Aorta (tissue), 5 donors: ENCODE measurements at places on chromosomes 2 and 18. TPM values are rescaled to one million over a fixed set of nuclear protein-coding genes. Genes with fewer than 3 reads are reported as not detected.
A peak's percentile ranks its signal among the peaks of the same experiment; 100 is the strongest.

DNA sequence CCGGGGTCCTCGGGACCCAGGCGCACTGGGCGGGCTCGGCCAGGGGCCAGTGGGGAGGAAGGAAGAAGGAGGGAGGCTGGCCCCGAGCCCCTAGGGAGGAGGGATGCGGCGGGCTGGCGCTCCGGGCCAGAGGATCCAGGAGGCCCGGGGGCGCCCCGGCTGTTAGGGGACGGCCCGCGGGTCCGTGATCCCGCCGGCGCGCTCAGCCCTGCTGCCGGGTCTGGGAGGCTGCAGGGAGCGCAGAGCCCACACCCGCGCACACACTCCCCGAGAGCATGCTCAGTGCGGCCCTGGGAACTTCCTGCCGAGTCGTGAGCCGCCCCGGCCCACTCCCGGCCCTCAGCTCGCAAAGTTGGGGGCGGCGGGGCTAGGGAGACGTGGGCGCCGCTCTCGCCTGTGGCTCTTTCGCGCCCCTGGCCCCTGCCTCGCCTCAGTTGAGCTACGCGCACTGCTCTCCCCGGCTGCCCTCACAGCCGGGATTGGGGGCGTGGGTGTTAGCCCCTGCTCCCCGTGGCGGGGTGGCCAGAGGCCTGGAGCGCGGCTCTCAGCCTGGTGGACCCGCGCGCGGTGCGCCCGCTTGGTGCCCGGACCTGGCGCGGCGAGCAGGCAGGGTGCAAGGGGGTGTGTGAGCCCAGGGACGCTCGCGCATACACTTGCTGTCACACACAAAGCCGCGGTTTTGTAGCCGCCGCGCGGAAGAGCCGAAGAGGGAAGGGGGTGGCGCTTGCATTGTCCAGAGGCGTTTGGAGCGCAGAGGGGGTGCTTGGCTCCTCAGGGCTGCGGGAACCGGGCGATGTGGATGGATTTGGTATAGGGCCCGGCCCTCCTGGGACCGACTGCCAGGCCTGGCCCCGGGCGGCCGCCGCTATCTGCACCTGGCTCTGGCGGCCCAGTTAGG, 132.9 kb upstream of the MGAT5 start:
- H3K4me1 ChIP-seq: peaks cover 3% of the 10 kb centered on the region
- H3K4me3 ChIP-seq: peak overlapping the region; percentile 68

GRCh38 chr2:234373481-234374149, 123.3 kb downstream of the ARL4C start:
- DNase-seq: no peak
- H3K4me3 ChIP-seq: no peak overlapping the region
- no peaks in the 10 kb centered on the region for H3K4me1 ChIP-seq
- no peaks in the 10 kb centered on the region for H3K27me3 ChIP-seq
- no peak overlapping the region for H3K27ac ChIP-seq

GRCh38 chr2:128605421-128605820, 286.8 kb upstream of the HS6ST1 start:
- H3K27ac ChIP-seq: no peak overlapping the region
- H3K36me3 ChIP-seq: no peaks in the 10 kb centered on the region
- no peak overlapping the region for H3K4me3 ChIP-seq

DNA sequence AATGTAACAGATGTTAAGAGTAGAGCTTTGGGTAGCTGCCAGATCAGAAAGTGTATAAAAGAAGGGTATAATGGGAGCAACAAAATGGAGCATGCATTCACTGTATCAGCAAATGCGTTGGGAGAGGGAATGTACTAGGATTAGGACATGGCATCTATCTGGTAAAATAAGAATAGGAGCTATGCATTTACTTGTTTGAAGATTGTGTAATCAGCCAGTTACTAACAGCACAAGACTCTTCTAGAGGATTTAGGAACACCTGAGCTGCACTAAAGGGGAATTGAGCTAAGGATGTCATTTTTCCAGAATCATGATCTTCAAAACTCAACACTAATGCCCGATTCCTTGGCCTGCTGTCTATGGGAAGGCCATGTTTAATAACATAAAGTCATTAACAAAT, 394.2 kb upstream of the TNP1 start:
- H3K27ac ChIP-seq: no peak overlapping the region
- no peaks in the 10 kb centered on the region for H3K36me3 ChIP-seq
- DNase-seq: no peak
- peaks cover under 1% of the 10 kb centered on the region for H3K4me1 ChIP-seq

PKDCC gene
- total RNA-seq: 258 TPM

- no peak overlapping the region for H3K4me3 ChIP-seq
- no peaks in the 10 kb centered on the region for H3K27me3 ChIP-seq
- H3K27ac ChIP-seq: no peak overlapping the region
- no peak for DNase-seq
- no peaks in the 10 kb centered on the region for H3K36me3 ChIP-seq
Measured at GRCh38 chr2:126220331-126220730, 435.6 kb upstream of the GYPC start.

EHD3 gene
- total RNA-seq: 28.8 TPM

- H3K27me3 ChIP-seq: no peaks in the 10 kb centered on the region
- no peak overlapping the region for H3K4me3 ChIP-seq
- DNase-seq: no peak
- no peaks in the 10 kb centered on the region for H3K4me1 ChIP-seq
- no peaks in the 10 kb centered on the region for H3K36me3 ChIP-seq
Measured at GRCh38 chr2:20200697-20201555, 24.0 kb downstream of the SDC1 start.

DNA sequence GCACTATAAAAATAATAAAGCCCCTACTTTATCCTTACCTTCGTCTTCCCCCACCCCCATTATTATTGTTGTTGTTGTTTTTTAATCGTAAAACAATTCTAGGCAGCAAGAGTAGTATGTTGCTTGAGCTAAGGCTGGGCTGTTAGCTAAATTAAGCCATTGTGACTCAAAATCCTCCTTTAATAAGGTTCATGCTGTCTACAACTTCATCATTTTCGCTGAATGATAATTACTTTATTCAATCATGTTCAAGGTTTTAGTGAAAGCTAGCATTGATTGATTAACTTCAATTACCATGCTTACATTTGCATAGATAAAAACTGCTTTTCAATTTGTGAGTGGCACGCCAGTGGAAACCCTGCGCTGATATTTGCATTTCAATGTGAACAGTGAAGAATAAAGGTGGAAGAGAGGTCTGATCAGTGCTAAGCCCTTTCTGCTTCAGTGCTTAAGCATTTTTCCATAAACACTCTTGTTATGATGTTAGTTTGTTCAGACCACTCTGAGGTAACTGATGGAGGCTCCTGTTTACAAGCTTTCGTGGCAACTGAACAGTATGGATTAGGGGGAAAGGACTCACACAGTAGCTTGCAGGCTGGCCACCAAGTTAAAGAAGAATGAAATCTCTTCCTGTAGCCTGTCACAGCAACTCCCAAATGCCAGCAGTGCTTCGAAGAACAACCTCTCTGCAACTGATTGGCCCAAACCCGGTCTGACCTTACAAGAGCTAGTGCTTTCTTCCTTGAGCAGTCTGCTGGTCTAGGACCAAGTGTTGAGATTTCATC, 156.8 kb downstream of the GPD2 start:
- no peak overlapping the region for H3K4me3 ChIP-seq
- H3K27ac ChIP-seq: no peak overlapping the region
- no peak for DNase-seq
- no peaks in the 10 kb centered on the region for H3K27me3 ChIP-seq

OTOS gene
- total RNA-seq: not detected

DNA sequence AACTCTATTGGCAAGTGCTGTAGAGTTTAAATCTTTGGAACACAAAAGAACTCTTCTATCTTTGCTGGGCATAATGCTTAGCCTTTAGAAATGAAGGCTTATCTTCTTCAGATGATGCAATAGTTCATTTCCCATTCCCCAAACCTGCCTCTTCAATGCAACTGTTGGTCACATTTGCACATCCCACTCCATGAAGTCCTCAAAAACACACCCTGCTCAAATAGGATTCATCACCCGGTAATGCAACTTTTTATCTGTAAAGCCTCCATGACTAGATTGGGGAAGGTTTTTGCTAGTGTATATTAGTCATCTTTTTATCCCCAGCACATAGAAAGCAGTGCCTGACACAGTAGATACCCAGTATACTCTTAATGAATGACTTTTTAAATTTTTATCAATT, 376.4 kb downstream of the RBM43 start:
- no peaks in the 10 kb centered on the region for H3K4me1 ChIP-seq
- no peaks in the 10 kb centered on the region for H3K36me3 ChIP-seq
- DNase-seq: no peak
- H3K27ac ChIP-seq: no peak overlapping the region
- no peaks in the 10 kb centered on the region for H3K27me3 ChIP-seq
- H3K4me3 ChIP-seq: no peak overlapping the region

DNA sequence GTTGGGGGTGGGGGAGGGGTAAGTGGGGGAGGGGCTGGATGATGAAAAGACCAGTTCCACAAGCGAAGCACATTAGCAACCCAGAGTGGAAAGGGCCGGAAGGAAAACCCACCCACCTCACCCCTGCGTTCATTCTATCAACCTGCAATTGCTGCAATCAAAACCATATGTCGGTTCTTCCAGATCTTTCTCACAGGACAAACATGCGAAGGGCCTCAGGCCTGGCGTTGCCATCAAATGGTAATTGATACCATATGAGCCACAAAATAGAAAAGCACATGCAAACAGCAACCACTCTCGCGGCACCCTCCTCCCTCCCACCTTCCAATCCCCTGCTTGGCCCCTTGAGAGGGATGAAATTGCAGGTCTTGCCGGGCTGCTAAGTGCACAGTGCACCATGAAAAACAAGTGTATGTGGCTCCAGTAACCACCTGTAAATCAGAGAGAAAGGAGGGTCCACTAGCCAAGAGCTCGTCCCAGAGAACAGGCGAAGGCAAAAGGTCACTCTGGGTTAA, 287.5 kb downstream of the TCF4 start:
- H3K4me1 ChIP-seq: peaks cover 7% of the 10 kb centered on the region
- DNase-seq: no peak
- H3K27me3 ChIP-seq: no peaks in the 10 kb centered on the region
- H3K36me3 ChIP-seq: no peaks in the 10 kb centered on the region
- H3K4me3 ChIP-seq: no peak overlapping the region
- no peak overlapping the region for H3K27ac ChIP-seq

ZFP36L2 gene
- 180 TPM for total RNA-seq

- no peak for DNase-seq
- H3K4me3 ChIP-seq: no peak overlapping the region
- H3K27ac ChIP-seq: no peak overlapping the region
Measured at GRCh38 chr2:48312126-48312525, 217.8 kb upstream of the STON1 start.

DNA sequence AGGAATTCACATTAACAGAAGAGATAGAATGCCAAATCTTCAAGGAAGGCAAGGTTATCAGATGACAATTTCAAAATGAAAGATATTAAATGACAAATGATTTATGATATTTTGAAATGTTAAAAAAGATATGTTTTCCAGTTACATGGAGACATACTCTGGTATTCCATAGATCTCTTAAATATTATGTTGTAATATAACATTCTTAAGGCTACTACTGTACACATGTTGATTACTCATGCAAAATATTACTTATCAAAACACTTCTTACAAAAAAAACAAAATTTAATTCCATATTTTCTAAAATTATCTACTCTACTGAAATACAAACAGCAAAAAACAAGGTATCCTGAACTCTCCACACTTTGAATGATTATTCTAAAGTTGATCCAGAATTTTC, 22.9 kb downstream of the RTTN start:
- H3K36me3 ChIP-seq: no peaks in the 10 kb centered on the region
- no peaks in the 10 kb centered on the region for H3K4me1 ChIP-seq
- H3K27me3 ChIP-seq: no peaks in the 10 kb centered on the region
- no peak overlapping the region for H3K4me3 ChIP-seq

GRCh38 chr2:148979919-148980277, 58.6 kb upstream of the LYPD6B start:
- H3K27ac ChIP-seq: no peak overlapping the region
- H3K27me3 ChIP-seq: no peaks in the 10 kb centered on the region
- DNase-seq: no peak
- H3K36me3 ChIP-seq: no peaks in the 10 kb centered on the region
- H3K4me3 ChIP-seq: no peak overlapping the region

DNA sequence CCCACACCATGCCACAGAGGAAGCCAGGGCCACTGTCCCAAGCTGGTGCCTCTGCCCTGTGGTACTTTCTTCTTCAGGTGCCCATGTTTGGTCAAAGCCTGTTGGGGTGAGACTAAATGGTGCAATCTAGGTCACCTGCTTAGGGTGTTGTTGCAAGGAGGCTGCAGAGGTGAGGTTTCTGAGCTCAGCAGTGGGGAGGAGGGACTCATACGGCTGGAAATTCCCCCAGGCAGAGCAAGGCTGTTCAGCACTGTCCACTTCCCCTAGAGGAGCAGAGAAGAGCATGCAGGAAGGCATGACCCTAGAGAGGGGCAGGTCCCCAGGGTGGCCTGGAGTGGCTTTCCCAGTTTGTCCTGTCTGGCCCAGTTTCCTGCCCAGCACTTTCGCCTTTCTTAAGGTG, 211.0 kb downstream of the HAUS1 start:
- DNase-seq: peak; percentile 32
- no peaks in the 10 kb centered on the region for H3K4me1 ChIP-seq
- no peaks in the 10 kb centered on the region for H3K36me3 ChIP-seq
- H3K27me3 ChIP-seq: no peaks in the 10 kb centered on the region
- no peak overlapping the region for H3K27ac ChIP-seq

TET3 gene
- total RNA-seq: 9.5 TPM

- no peak overlapping the region for H3K4me3 ChIP-seq
- no peak for DNase-seq
- no peaks in the 10 kb centered on the region for H3K4me1 ChIP-seq
- H3K36me3 ChIP-seq: no peaks in the 10 kb centered on the region
- no peaks in the 10 kb centered on the region for H3K27me3 ChIP-seq
Measured at GRCh38 chr2:239216614-239217273, 184.1 kb downstream of the HDAC4 start.

- H3K4me1 ChIP-seq: no peaks in the 10 kb centered on the region
- no peaks in the 10 kb centered on the region for H3K27me3 ChIP-seq
- no peaks in the 10 kb centered on the region for H3K36me3 ChIP-seq
- no peak overlapping the region for H3K27ac ChIP-seq
- no peak overlapping the region for H3K4me3 ChIP-seq
Measured at GRCh38 chr2:43412114-43412753, 183.6 kb downstream of the THADA start.

DNA sequence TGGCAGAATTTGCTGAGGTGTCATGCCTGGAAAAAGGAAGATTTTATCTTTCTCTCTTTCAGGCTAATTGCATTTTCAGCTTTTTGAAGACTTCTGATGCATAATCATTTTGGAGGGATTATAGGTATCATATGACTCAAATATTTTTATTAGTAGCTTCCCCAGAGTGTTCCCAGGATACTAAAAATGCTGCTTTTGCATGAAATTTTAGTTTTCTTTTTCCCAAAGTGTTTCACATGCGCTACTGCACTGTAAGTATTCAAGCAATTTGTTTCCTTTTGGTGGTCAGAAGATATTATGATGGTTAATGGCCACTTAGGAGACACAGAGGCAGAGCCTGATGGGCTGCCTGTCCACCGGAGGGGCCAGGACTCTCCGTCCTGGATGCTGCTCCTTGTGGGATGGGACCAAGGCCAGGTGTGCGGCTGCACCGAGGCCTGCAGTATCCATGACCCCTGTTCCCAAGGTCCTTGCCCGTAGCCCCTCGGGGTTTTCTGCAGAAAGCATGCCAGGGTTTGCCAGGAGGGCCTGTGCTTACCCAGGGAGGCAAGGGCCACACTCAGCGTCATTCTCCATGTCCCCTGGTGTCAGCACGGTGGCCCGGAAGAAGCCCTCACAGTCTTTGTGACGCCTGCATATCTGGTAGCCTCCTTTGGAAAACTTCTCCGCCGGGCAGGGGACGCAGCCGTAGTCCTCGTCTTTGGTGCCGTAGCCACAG, 60.2 kb downstream of the EDAR start:
- H3K27ac ChIP-seq: no peak overlapping the region
- H3K4me1 ChIP-seq: no peaks in the 10 kb centered on the region
